Testis (tissue), 5 donors: ENCODE measurements at places on chromosomes 13 and 19.
A peak's percentile ranks its signal among the peaks of the same experiment; 100 is the strongest.

- no peak for DNase-seq
Observed at GRCh38 chr19:7214324-7215089, 79.7 kb downstream of the INSR start.

DNA sequence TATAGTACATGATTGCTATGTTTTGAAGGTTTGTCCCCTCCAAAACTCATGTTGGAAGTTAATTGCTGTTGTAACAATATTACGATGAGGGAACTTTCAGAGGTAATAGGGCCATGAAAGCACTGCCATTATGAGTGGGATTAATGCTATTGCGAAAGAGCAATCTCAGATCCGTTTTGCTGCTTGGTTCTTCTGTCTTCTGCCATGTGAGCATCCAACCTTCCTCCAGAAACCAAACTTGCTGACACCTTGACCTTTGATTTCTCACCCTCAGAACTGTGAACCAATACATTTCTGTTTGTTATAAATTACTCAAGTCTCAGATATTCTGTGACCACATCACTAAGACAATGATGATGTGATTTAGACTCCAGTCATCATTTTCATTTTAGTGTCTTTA lies 2590.9 kb downstream of the PCDH9 start:
- no peak for DNase-seq

GRCh38 chr13:113992276-113993005 lies 18.6 kb upstream of the C13orf46 start:
- DNase-seq, result no peak

DNA sequence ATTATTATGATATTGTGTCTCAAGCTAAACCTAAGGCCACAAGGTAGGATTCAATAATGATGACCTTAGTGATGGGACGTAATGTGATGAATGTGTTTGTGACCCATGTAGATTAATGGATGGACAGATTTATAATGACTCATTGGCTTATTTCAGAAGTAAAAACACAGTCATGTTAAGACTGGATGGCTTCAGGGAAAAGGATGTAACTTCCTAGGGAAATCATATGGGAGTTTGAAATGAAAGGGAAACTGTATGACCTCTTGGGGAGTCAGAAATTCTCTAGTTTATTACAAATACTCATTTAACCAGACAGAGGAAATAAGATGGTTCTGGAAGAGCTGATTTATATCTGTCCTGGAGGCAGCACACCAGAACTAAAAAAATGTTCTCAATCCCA lies 2.9 kb downstream of the EDNRB start:
- DNase-seq, result no peak

- DNase-seq, result no peak
Observed at GRCh38 chr13:89497658-89498057, 1826.5 kb downstream of the SLITRK5 start.

DNA sequence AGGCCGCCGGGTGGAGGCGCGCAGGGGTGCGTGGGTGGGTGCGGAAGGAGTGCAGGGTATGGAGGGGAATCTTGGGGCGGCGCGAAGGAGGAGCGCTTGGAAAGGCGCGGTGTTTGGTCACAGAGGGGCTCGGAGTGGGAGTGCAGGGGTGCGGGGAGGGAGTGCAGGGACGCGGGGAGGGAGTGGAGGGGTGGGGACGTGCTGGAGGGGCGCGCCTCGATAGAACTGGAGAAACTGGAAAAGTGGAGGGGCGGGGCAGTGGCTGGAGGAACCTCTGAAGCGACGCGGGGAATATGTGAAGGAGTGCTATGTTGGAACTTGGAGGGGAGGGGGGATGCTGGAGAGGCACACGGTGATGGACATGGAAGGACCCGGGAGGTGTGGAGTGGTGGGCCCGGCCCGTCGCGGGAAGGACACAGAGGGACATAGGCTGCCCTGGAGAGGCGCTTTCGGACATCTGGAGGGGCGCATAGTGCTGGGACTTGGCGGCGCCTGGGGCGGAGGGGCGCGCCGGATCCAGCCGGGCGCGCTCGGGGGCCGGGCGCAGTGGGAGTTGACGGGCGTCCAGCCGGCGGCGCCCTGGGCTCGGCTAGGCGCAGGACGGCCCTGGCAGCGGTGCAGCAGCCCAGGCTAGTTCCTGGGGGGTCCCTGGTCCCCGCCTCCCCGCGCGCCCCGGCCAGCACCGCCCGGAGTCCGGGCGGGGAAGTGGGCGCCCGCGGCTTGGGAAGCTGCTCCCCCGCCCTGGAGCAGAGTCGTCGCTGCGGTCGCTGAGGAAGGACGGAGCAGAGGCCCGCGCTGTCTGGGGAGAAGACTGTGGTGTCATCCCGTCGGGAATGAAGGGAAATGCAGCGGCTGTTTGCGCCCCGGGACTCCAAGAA lies 20.8 kb upstream of the SGCG start:
- DNase-seq, result no peak

GRCh38 chr13:40464337-40465014 lies 202.0 kb downstream of the FOXO1 start:
- DNase-seq, result no peak

GRCh38 chr13:20776751-20777150 lies 3.0 kb upstream of the EEF1AKMT1 start:
- DNase-seq, result no peak

DNA sequence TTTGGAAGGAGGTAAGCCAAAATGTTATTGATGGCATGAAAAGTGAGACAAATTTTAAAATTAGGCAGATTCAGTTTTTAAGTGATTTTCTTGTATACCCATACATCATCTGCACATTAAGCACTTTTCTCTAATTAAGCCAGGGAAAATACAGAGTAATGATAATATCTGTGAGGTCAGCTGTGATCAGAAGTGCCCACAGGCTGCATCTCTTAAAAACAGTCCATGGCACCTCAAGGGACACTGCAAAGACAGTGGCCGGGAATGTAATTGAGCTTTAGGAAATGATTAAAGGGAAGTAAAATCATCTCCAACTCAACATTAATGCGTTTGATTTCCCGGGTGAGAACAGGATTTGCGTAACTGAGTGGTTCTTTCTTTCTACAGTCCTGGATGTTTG lies 2.0 kb downstream of the COL4A1 start:
- DNase-seq, result no peak

DNA sequence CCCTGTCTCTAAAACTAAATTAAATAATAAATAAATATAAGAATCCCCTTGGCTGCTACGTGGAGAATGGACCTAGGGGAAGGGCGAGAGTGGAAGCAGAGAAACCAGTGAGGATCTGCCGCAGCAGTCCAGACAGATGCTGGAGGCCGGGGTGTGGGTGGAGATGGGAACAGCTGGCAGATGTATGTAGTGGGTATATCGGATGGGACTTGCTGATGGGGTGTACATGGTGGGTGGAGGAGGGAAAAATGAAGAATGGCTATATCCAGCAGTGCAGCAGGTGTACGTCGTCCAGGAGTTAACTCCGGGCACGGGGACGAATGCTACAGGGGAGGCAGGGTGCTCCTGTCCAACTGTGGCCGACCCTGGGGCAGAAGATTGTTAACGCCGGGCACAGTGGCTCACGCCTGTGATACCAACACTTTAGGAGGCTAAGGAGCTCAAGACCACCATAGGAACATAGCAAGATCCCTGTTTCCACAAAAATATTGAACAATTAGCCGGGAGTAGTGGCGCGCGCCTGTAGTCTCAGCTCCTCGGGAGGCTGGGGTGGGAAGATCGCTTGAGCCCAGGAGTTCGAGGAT lies 654 bp downstream of the CEP89 start:
- DNase-seq, result no peak

- no peak for DNase-seq
Observed at GRCh38 chr13:99995589-99996380, 14.2 kb downstream of the ZIC2 start.

DNA sequence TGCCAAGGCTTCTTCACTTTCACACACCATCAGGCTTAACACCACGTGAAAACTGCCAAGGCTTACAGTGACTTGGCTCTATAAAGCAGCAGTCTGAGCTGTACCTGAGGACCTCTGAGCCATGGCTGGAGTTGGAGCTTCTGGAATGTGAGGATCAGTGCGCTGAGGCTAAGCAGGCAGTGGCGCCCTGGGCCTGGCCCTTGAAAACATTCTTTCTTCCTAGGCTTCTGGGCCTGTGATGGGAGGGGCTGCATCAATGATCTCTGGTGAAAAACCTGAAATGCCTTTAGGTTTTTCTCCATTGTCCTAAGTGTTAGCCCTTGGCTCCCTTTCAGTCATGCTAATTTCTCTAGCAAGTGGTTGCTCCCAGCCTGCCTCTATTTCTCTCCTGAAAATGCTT lies 192.5 kb upstream of the PCDH20 start:
- DNase-seq, result no peak

GRCh38 chr13:51050021-51050830 lies 60.8 kb downstream of the C13orf42 start:
- DNase-seq, result no peak

DNA sequence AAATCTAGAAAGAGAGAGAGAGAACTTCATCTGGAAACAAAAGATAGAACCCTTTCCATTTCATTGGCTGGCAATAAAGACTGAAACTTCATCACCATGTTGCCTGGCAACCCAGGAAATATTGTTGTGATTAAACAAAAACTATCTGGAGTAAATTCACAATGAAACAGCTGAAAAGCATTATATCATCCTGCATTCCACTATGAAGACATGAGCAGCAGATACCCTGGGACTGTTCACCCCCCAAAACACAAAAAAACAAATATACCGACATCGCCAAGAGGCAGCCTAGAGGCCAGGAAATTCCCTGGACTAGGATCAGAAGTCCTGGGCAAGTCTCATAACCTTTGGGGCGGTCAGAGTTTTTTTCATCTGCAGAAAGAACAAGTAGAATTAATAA lies 158.3 kb downstream of the FOXO1 start:
- no peak for DNase-seq

GRCh38 chr19:16283210-16284061 lies 41.2 kb upstream of the KLF2 start:
- peak; percentile 87 for DNase-seq

GRCh38 chr19:34261334-34262109 lies 7.2 kb downstream of the GARRE1 start:
- no peak for DNase-seq

- no peak for DNase-seq
Observed at GRCh38 chr19:47152632-47153031, 22.0 kb downstream of the SAE1 start.

GRCh38 chr13:112154301-112155060 lies 87.5 kb downstream of the SOX1 start:
- DNase-seq, result no peak

DNA sequence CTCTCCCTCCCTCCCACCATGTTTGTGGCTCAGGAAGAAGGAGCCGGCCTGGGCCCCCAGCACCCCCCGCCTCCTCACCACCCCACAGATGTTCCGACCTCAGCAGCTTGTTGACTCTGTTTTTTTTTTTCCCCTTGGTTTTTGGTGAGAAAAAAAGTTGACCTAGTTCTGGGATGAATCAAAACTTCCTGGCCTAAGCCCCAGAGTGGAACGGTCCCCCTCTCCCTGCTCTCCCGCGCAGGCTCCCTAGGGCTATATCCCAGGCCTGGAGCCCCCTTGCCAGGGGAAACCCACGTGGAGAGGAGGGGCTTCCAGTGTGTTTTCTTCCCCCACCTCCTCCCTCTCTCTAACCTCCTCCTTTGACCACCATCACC lies 4.0 kb downstream of the COL5A3 start:
- DNase-seq, result peak; percentile 50

- DNase-seq, result no peak
Observed at GRCh38 chr19:2123682-2124387, 27.1 kb downstream of the IZUMO4 start.

DNA sequence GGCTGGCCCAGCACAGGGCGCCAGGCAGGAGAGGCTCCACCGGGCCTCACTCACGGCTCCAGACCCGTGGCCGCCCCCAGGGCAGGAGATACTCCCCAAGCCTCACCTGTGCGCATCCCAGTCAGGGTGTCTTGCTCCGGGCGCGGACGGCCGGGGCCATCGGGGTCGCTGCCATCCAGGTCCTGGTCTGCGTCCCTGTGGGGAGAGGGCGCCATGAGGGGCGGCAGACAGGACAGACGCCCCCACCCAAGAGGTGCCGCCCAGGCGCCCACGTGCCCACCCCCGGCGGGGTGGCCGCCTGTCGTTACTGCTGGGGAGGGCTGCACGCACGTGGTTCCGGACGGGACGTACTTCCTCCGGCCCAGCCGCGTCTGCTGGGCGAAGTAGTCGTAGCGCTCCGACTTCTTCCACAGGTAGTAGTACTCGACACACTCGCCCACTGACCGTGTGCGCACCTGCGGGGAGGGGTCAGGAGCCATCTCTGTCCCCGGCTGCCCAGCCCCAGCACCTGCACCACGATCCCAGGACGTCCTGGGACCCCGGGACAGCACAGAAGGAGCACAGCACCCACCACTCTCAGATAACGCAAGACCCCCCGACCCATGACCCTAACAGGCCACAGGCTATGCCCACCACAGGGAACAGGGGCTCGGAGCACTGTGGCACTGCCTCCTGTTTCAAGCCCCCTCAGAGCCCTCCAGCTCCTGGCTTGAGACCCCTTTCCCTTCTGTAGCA lies 17.4 kb upstream of the PLPP2 start:
- no peak for DNase-seq

- no peak for DNase-seq
Observed at GRCh38 chr19:46082728-46083050, 41.8 kb downstream of the IGFL3 start.

GRCh38 chr19:6596621-6597020 lies 5.7 kb upstream of the CD70 start:
- no peak for DNase-seq

GRCh38 chr19:47518139-47518538 lies 3.3 kb upstream of the NAPA start:
- no peak for DNase-seq

GRCh38 chr13:18235756-18236527 lies 945.7 kb downstream of the TUBA3C start:
- no peak for DNase-seq

DNA sequence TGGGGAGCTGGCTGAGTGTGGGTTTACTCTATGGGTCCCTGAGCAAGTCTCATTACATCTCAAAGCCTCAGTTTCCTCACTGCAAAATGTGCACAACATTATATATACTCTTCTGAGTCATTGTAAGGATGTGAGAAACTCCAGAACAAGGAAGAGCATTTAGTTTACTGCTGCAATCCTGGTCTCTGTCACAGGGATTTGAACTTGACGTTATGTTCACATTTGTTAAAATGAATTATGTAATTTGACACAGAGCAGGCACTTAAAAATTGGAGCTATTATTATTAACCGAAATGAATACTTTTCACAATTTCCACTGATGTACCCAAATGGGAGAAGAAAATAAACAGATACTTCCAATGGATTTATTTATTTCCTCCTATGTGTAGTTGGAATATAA lies 101.0 kb downstream of the STARD13 start:
- no peak for DNase-seq

- DNase-seq, result no peak
Observed at GRCh38 chr13:104936304-104936703, 1599.2 kb downstream of the EFNB2 start.

- DNase-seq, result no peak
Observed at GRCh38 chr19:3458229-3459088, 21.9 kb downstream of the SMIM24 start.
